Omental fat pad (tissue), 4 donors: ENCODE measurements at places on chromosomes 3 and 15.

DNA sequence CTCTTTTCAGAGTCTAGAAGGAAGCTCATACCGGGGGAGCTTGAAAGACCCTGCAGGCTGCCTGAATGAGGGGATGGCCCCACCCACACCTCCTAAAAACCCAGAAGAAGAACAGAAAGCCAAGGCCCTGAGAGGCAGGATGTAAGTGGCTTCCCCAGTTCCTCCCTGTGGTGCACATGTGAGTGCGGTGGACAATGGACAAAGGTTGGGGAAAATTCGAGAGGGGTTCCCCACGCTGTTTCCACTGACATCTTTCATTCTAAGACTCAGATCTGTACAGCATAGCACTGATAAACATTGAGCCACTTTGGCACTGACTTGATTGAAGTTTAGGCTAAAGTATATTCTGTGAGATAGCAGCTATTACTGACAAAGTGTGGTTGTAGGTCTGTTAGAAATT lies 79.5 kb upstream of the UMPS start:
- no peak for DNase-seq

GRCh38 chr3:318903-319302 lies 122.3 kb downstream of the CHL1 start:
- DNase-seq = no peak

DNA sequence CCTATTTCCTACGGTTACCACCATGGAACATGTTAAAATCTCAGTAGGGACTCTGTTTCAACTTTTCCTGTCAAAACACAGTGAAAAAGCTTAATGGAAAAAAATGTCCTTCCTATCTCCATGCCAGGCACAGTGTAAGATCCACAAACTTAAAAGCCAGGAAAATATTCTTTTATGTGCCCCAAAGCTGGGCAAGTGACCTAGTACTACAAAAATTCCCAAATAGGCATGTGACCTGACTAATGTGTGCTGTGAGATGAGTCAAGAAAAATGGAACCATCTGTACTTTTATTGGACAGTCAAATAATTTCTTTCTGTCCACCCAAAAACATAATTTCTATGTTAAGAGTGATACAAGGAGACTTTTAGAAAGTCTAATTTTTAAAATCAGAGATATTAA lies 406.0 kb downstream of the ZBTB20 start:
- no peak for DNase-seq

DNA sequence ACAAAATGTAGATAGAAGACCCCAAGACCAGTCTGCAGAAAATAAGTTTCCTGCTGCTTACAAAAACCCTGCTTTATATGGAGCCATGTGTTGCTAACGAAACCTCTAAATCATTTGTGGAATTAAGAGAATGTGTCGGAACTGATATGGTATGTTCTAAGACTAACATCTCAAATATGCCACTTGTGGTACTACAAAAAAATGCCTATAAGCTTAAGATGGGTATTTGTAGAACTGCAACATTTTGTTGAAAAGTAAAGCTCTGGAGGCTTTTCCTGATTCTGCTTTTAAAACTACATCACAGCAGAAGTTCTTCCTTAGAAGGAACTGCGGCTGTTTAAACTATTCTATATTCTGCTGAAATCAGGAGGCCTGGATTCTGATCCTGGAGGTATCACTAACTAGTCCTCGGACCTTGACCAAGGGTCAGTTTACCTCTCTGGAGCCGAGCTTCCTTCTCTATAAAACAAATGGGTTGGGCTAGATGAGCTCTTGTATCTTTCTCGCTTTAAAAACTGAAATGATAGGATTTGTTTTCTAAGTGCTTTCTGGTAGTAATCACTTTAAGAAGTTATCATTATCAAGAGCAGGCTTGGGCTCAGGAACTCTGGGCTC lies 74.9 kb downstream of the RAD18 start:
- no peak for DNase-seq

DNA sequence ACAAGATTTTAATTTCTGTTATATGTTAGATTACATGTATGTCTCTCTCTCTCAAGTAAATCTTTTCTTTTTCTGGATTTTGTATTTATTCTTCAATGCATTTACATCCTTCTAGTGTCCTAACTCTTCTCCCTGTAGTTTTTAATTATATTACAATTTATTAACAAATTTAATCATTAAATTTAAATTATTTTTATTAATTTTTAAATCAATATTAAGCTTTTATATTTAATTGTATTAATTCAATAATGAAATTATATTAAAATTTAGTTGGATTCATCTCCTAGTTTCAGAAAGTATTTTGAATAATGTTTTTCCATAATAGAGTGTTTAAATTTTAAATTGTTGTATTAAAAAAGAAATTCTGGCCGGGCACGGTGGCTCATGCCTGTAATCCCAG lies 29.8 kb downstream of the MLF1 start:
- no peak for DNase-seq

DNA sequence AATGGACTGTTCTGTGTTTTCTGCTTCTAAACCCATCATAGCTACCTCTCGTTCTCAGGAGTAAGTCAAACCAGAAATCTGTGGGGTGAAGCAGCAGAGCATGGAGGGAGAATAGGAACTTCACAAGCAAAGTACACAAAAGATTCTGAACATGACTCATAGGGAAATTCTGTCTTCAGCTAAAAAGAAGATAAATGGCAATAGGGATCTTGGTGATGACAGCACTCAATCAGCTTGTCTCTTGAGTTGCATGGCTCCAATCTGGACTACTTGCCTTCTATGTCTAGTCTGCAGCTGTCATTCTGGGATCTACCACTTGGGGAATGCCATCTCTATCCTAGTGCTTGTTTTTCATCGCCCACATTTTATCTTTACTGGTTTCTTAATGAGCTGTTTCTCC lies 13.5 kb upstream of the GRAMD1C start:
- DNase-seq = no peak
